ENCODE measurements at places on chromosomes 11 and 22.

DNA sequence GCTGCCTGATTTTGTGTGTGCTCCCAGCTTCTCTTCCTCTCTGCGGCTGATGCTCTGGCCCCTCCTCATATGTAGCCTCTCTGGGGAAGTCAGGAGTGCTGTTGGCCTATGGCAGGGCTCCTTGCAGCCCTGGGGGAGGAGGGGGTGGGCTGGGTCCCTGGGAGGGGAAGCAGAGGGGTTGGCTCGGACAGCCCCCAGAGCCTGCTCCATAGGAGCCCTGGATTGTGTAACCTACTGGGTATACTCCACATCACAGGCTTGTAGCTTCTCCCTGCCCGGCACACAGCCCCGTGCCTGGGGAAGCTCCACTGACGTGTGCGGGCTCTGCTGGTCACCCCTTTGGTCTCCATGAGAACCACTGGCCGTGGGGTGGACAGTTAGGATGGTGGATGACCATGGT, 113.8 kb downstream of the ST3GAL4 start:
- DNase-seq = no peak

DNA sequence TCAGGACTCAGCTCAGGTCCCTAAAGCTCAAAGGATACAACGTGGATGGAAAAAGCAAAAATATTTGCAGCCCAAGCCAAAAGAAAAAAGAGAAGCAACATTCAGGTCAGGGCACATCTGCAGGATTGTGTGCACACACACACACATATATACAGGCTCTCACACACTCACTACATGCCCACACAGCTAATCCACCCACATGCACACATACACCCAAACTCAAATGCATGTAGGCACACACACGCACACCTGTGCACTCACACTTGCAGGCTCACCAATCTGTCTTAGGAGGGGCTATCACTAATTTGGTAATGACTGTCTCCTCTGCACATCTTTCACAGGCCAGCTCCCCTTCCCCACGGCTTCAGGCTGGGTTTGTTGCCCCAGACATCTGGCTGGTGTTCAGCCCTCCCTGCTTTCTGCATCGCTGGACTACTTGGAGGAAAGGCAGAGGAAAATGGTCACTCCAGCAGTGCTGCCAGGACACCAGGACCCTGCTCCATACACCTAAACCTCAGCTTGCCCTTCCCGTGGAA, 103.6 kb upstream of the DRD2 start:
- DNase-seq = no peak

DNA sequence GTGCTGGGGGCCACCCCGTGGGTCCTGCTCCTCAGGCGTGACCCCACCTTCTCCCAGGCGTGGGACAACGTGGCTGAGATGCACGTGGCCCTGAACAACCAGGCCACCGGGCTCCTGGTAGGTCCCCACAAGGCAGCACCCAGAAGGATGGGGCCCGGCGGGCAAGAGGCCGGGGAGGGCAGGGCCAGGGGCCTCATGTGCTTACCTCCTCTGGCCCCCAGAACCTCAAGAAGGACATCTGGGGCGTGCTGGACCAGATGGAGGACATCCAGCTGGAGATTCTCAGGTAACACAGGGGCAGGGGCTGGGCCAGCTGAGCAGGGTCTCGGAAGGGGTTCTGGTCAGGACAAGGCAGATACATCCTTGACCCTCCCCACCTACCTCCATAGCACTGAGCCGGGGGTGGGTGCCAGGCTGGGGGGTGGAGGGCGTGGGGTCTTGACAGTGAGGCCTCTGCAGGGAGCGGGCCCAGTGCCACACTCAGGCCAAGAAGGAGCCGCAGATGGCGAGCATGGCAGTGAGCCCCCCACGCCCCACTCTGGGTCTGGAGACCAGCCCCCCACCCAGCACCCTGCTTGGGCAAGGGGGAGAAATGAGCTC, 186.3 kb downstream of the IGLL1 start:
- DNase-seq = no peak

GRCh38 chr22:45864959-45865476, 111.9 kb downstream of the WNT7B start:
- no peak for DNase-seq

- no peak for DNase-seq
Observed at GRCh38 chr11:58880166-58880565, 35.7 kb upstream of the GLYATL2 start.

- DNase-seq = no peak
Observed at GRCh38 chr11:120025606-120026335, 112.1 kb downstream of the TRIM29 start.

GRCh38 chr22:44660051-44660830, 41.8 kb upstream of the PRR5 start:
- no peak for DNase-seq

- DNase-seq = no peak
Observed at GRCh38 chr11:132258875-132259274, 888.5 kb downstream of the NTM start.

DNA sequence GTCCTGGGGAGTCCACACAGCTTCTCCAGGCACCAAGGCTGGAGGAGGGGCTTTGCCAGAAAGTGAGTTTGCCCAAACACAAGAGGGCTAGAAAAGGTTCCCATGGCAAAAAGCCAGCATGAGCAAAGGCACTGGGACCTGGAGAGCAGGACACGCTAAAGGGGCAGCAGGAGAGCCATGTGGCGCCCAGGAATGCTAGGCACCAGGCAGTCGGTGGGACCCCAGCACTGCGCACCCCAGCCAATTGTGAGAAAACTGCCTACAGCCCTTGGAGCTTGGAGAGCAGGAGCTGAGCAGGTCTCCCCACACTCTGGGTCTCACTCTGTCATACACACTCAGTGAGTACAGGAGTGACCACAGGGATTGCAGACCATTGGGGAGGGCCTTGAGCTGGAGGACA, 5.2 kb upstream of the RAB1B start:
- no peak for DNase-seq

DNA sequence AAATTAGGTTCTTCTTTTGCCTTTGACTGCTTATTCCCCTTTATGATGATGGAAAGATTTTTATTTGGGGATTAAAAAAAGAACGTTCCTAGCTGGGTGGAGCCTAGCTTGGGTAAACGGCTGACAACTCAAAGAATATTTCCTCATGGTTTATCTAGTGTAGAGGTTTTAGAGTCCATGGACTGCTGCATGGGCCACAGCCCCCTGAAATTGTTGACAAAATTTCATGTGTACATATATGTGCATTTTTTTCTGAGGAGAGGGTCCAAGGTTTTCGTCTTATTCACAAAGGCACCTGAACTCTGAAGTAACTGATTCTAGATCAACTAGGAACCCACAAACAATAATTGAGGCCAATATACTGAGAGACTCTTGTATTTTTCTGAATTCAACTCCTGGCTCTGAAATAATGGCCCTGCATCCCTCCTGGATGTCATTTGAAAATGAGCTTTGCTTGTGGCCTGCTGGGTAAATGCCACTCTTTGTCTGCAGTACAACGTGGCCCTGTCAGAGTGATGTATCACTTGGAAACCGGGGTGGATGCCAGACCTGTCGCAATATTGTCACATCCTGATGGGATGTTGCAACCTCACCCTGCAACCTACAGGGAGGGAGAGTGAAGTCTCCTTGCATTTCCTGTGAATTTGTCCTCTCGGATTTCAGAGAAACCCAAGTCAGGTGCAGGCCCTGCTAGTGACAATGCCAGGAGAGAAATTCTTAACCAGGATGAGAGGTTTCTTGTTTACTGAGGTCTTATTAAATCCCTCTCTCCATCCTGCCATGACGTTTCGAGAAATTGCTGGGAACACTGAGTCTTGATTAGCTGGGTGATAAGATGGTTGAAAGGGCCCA, 33.8 kb downstream of the EHF start:
- no peak for DNase-seq

GRCh38 chr11:91041626-91042025, 818.8 kb upstream of the CHORDC1 start:
- DNase-seq = no peak

DNA sequence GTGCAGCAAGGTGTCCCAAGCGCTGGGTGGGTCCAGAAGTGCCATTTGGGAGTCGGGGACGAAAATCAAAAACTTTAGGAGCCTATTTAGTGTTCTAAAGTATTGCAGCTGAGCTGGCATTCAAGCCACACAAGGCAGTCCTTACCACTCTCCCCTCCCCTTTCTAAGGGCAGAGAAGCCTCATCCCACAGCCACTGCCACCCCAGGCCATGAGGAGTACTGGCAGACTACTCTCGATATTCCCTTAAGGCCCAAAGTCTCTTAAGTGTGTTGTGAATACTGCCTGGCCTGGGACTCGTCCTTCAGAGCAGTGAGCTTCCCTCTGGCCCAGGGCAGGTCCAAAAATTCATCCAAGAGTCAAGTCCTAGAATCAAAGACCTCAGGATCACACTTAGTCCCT, 7.8 kb downstream of the FANCF start:
- no peak for DNase-seq

GRCh38 chr11:95585752-95586077, 203.9 kb downstream of the FAM76B start:
- no peak for DNase-seq

GRCh38 chr11:47259232-47259977, 1.6 kb downstream of the NR1H3 start:
- no peak for DNase-seq

DNA sequence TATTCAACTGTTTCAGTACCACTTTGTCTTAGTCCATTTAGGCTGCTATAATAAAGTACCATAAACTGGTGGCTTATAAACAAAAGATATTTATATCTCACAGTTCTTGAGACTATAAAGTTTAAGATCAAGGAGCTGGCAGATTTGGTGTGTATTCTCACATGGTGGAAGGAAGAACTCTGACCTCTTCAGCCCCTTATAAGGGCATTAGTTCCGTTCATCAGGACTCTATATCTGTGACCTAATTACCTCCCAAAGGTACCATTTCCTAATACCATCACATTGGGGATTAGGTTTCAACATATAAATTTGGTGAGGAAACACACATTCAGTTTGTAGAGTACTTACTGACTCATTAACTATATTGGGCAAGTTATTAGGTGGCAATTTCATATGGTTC, 10.7 kb upstream of the ARL14EP start:
- no peak for DNase-seq

DNA sequence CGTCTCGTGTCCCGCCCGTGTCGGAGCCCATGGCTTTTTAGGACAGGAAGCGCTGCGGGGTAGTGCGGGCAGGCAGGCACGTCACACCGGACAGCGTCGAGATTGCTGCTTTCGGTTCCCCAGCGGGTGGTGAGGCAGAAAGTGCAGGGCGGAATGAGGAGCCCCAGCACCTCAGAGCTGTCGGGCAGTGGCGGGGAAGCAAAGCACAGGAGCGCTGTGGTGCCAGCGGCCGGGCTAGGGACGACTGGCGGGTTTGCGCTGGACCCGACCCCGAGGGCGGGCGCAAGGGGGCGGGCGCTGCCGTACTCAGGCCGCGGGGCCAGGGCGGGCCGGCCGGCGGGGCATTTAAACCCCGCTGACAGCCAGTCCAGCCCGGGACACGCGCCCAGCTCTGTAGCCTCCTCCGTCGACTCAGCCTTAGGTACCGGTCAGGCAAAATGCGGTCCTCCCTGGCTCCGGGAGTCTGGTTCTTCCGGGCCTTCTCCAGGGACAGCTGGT, at the start of gene SLC37A2:
TSS of gene SLC37A2 (plus strand) at position 375 of the 498 bp plus-strand sequence. CDS start at position 438, 63 bp downstream.
- DNase-seq = peak; percentile 22

DNA sequence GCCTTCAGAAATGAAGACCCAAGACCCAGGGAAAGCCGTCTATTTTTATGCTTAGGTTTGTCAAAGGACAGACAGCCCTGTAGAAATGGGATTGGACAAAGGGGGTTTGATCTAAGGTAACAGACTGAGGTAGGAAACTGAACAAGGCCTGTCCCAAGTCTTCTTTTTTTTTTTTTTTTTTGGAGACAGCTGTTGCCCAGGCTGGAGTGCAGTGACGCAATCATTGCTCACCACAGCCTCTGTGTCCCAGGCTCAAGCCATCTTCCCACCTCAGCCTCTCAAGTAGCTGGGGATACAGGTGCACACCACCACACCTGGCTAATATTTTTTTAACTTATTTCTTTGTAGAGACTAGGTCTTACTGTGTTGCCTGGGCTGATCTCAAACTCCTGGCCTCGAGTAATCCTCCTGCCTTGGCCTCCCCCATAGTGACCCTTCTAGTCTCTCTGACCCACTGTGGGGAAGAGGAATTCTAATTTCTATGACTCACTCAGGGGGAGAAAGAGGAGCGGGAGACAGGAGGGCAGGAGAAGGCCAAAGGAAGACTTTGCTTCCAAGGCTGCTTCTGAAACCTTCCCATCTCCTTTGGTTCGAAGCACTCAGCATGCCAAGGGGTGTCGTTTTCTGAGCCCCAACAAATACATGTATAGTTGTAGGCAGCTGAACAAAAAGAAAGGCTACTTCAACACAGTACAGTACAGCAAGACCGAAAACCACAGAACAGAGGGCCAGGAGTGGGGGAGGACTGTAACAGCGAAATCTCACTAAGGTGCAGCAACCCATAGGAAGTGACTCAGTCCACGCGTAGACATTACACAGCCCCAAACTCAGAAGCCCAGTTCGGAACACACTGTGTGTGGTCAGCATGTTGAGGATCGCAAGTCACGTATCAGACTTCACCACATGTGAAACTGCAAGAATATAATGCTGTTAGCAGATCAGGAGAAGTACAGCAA, 872 bp downstream of the TMA7B start:
- DNase-seq = peak; percentile 66

GRCh38 chr11:86116386-86116726, 47.5 kb upstream of the PICALM start:
- DNase-seq = no peak

GRCh38 chr22:36349726-36350125, 38.0 kb downstream of the MYH9 start:
- no peak for DNase-seq

- no peak for DNase-seq
Observed at GRCh38 chr11:81007046-81007445, 1566.2 kb upstream of the TENM4 start.

DNA sequence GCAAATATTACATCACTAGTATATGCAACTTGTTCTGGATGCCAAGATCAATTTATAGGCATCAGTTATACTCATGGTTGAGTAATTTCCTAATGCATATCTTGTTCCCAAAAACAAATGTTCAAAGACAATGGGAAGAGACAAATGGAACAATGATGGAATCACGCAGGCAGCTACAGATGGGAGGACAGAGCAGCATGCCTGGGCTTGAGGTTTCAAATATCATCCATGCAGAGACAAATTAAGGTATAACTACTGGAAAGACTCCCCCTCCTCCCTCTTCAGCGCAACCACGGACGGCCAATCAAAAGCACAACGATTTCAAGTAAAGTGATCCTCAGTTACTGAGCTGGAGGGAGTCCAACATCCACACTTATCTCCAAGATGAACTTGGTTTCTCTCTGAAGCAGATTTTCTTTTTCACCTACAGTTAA, 106.8 kb downstream of the CCDC83 start:
- no peak for DNase-seq

GRCh38 chr11:39036021-39036420, 2423.4 kb downstream of the LRRC4C start:
- no peak for DNase-seq

- no peak for DNase-seq
Observed at GRCh38 chr11:62671236-62671607, 251 bp upstream of the UQCC3 start.

GRCh38 chr22:46750863-46751443, 11.5 kb upstream of the TBC1D22A start:
- no peak for DNase-seq

- no peak for DNase-seq
Observed at GRCh38 chr11:22539821-22540256, 85.8 kb downstream of the FANCF start.
